ENCODE measurements at places on chromosomes 7 and 10.
A peak's percentile ranks its signal among the peaks of the same experiment; 100 is the strongest.

DNA sequence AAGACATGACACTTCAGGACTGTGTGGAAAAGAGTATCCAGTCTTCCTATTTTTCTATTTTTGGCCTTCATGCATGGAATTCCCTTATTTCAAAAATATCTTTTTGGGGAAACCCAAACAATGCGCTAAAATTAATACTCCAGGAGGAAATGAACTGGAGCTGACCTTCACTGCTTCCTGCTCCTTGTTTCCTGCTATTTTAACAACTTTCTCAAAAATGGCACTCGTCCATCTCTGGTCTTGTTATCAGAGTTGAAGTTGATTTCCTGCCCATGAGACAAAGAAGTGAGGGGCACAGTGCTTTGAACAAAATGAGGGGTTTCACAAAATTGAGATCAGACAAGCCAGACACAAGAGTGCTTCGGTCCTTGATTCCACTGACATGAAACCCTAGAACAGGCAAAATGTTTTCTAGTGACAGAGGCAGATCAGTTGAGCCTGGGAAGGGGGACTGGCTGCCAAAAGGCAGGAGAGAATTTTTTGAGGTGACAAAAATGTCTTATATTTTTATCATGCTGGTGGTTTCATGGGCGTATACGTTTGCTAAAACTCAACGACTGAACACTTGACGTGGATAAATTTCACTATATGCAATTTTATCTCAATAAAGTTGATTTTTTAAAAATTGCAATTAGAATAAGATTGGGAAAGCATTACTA is 193.2 kb downstream of the CREB5 start:
- DNase-seq: no peak

- DNase-seq: no peak
Measured at GRCh38 chr7:38318803-38319416, 45.5 kb upstream of the TARP start.

GRCh38 chr10:123526356-123527064 is 139.6 kb upstream of the GPR26 start:
- DNase-seq: no peak

GRCh38 chr7:50824882-50825281 is 42.2 kb upstream of the GRB10 start:
- DNase-seq: no peak

DNA sequence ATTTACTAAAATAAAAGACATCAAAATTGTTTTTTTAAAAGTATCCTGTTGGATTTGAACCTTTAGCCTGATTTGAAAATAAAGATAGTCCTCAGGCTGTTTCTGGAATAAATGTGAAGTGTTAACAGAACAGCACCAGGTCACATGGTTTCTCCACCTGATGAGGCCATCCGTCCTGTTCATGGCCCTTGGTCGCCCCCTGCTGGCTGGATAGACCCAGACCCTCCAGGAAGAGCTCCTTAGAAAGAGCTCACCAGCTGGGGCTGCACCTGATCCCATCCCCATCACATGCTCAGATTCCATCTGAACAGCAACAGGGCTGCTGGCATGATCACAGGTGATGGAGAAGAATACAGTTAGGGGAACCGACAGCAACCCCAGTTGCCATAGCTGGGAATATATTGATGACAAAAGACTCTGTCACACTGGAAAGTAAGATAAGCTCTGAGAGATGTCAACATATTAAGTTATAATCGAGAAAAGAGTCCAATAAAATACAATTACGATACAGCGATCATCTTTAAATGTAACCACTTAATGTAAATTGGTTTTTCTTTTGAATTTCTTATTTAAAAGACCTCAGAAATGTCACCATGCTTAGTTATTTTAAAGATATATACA is 4.8 kb downstream of the OR2A14 start:
- DNase-seq: peak; percentile 76

- DNase-seq: no peak
Measured at GRCh38 chr7:68707159-68707558, 891.1 kb upstream of the AUTS2 start.

GRCh38 chr10:7956508-7956907 is 98.0 kb upstream of the GATA3 start:
- peak; percentile 8 for DNase-seq

- DNase-seq: no peak
Measured at GRCh38 chr10:21943633-21944265, 59.8 kb downstream of the DNAJC1 start.

DNA sequence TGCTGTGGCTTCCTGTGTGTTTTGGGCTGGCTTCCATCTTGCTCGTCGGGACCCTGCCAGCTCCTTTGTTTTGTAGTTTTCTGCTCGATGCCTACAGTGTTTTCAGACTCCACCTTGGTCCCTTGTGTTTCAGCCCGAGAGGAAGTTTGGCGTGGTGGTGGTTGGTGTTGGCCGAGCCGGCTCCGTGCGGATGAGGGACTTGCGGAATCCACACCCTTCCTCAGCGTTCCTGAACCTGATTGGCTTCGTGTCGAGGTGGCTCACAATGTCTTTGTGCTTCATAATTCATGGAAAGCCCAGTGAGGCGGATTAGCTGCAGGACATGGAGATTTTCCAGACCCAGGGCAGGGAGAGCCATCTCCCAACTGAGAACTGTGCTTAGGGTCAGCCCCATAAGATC is 29.3 kb downstream of the BLVRA start:
- no peak for DNase-seq

DNA sequence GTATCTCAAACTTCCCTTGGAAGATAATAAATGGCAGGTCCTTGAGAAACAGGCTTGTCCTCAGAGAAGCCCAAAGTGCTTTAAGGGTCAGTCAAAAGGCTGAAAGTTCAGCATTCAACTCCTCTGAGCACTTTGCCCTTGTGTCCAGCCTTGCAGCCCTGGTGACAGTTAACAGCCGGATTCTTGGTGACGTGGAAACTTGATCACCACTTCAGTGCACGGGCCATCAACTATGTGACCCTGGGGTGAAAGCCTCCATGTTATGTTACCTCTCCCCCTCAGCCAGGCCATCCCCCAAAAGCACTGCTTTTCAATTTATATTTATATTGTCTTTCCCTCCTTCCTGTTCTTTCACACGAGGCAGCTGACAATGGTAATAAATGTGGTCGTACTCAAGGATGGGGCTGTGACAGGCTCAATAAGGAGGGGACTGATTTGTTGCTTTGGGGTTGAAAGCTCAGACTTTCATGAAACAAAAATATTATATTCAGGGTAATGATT is 164.0 kb upstream of the NRP1 start:
- DNase-seq: no peak

DNA sequence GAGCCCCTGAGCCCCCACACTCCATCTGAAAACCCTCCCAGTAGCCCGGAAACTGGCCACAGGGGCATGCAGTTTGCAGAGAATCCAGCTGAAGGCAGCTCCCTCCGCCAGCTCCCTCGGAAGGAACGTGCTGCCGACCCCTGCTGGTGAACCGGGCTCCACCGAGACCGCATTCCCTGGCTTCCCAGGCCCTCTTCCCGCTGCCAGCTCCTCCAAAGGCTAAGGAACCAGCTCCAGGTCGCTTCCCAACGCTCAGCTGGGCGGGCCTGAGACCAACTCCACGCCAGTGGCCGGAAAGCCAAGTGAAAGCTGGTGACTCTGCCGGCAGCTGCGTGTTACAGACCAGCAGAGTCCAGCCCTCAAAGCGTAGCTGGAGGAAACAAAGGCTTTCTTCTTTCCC is 35.8 kb downstream of the GPER1 start:
- DNase-seq: no peak
